ENCODE measurements at places on chromosomes 11 and 22.

DNA sequence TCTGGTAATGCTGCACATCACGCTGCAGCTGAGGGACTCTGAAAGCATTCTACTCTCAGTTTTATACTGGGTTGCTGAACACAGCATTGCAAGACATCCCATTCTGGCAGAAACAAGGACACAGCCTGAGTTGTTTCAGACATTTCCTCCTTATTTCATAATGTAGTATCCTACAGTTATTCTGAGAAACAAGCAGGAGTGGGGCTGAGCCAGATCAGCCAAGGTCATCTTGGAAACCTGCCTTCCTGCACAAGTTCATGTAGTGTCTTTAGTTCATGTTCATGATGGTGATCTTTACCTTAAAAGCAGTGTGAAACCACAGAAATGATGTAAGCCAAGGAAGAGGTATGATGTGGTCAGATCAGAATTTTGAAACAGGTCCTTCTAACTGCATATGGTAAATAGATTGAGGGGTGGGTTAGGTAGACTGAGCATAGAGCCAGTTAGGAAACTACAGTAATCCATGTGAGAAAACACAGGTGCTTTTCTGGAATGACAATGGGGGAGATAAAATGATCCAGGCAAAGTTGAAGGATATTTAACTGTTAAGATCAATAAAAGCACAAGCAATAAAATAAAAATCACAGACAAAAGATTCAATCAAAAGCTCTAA is 1686.8 kb downstream of the LRRC4C start:
- no peak for DNase-seq

DNA sequence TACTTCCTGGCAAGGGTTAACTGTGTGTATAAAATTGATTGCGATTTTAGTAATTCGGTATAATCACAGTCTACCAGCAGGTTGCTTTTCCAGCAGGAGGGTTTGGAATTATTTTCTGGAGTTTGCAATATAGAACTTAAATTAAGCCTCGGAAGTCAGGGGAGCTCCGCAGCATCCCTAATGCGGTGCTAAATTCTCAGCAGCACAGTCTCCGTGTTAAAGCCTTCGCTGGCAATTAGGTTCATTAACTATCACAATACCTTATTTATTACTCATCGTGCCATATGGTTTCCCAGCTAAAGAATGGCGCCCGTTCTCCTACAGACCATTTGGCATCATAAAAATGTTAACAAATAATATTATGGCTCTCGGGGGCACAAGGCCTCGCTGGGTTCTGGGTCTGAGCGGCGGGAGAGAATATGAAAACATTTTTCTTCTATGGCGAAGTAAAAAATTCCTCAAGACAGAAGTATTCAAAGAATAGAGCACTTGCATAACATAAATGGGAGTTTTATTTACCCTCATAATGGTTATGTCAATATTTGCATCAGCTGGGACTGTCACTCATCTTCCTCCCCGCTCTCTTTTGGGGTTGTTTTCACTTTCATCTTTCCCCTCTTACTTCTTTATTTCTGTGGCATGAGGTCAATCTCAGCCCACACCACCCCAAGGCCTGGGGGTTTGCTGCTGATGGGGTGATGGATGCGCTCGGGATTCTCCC is 28.1 kb upstream of the ZBTB16 start:
- no peak for DNase-seq

DNA sequence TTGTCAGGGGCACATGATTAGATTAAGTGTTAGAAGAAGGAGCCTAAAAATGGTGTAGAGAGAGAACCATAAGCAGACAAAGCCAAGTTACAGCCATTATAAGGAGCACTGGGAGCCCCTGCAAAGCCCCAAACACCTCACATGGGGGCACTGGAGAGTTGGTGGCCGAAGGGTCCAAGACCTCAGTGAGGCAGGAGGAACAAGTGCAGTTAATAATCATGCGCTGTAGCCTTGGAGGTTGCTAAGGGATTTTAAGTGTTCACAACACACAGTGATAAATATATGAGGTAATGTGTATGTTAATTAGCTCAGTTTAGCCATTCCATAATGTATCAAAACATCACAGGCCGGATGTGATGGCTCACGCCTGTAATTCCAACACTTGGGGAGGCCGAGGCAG is 54.4 kb upstream of the JAM3 start:
- no peak for DNase-seq

DNA sequence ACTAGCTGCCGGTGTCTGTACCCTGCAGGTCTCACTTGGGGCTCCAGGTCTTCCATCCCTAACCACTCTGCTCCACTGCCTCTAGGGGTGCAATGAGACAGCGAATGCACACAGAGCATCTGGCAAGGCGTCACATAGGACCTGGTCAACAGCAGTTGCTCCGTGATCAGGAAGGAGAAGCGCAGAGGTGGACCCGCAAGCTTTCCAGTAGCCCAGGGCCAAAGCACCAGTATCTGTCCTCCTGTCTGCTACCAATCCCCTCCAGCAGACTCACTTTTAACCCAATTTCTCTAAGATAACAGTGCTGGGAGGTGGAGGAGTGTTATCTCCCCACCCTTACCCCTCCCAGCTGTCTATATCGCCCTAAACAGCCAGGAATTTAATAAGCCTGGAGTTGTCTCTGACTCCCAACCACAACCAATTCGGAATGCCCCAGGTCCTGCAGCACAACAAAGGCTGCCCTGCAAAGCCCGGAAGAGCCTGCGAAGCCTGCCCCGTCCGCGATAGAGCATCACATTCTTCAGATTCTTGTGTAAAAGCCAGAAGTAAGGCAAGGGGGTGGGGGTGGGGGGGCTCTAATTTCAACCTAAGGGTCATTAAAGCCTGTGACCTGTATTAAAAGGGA is 19.3 kb downstream of the MYH9 start:
- no peak for DNase-seq

DNA sequence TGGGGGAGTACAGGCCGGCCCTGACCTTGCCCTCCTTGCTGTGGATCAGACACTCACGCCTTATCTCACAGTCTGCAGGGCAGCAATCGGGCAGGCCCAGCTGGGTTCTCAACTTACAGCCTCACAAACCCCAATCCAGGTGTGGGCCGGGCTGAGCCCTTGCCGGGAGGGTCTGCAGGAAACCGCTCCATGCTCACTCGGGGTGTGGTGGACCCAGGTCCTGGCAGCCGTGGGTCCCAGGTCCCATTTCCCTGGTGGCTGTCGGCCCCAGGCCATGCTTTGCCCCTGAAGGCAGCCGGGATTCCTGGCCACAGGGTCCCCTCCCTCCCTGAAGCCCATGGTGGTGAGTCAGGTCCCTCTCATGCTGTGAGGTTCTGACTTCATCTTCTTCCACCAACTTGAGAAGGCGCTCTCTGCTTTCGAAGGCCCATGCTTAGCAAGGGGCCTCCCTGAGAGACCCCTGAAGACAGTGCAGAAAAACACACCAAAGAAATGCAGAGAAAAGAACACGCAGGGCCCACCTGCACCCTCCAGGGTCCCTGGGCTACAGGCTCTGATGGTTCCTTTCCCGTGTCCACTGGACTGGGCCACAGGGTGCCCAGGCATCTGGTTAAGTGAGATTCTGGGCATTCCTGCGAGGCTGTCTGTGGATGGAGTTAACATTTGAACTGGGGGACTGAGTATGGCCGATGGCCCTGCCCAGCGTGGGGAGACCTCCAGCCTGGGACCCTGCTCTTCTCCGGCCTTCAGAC is 588.2 kb downstream of the BRD1 start:
- DNase-seq, result no peak

- DNase-seq, result no peak
These were observed 27.3 kb downstream of the ALX4 start for GRCh38 chr11:44282620-44283019.

DNA sequence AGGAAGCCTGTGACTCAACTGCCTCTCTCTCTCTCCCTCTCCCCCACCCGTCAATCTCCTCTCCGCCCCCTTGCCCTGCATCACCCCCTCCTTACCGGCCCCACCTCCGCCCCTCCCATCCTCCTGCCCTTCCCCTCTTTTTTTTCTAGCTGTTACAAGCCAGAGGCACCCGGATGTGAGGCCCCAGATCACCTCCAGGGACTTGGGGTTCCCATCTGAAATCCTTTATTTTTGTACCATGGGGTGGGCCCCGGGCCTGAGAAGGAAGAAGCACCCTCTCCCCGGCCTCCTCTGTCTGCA is 10.8 kb downstream of the KCTD17 start:
- DNase-seq, result no peak

GRCh38 chr11:134957540-134958335 is 545.7 kb upstream of the B3GAT1 start:
- DNase-seq, result no peak

- DNase-seq, result no peak
These were observed 1252.7 kb downstream of the BRD1 start for GRCh38 chr22:48574776-48575617.

GRCh38 chr11:7004482-7004881 is 15.7 kb downstream of the ZNF214 start:
- DNase-seq, result no peak

- peak; percentile 58 for DNase-seq
These were observed 41.1 kb downstream of the BMAL1 start for GRCh38 chr11:13318498-13319295.

DNA sequence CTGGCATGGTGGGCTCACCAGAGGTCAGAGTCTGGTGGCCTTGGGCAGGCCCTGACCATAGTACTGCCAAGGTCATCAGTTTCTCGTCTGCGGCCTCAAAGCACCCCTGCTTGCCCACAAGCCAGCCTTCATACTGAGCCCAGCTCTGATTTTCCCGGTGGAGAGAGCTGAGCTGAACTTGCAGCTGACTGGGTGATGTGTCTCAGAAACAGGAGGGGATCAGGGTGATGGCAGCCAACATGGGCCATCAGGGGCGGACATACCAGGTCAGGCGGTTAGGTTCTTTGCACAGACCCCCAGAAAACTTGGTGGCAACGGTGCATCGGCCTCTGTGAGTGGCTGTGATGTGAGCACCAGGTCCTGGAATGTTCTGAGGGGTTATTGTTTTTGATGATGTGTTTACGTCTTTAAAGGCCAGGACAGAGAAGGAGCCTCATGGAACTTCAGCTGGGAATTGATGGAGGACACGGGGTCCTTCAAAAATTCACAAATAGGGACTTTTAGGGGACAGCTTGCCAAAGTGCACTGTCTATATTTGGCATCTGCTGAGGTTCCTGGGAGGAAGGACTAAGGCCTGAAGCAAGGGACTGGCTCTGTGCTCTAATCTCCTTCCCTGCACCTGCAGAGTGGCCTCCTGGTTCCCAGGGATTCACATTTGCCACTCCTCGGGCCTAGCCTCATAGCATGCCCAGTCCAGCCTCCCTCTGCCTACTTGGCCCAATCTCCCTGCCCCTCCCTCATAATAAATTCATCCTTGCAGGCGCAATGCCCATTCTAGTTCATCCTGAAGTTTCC is 131.2 kb downstream of the OSBP2 start:
- no peak for DNase-seq

GRCh38 chr11:32781721-32782120 is 12.7 kb downstream of the CCDC73 start:
- no peak for DNase-seq

DNA sequence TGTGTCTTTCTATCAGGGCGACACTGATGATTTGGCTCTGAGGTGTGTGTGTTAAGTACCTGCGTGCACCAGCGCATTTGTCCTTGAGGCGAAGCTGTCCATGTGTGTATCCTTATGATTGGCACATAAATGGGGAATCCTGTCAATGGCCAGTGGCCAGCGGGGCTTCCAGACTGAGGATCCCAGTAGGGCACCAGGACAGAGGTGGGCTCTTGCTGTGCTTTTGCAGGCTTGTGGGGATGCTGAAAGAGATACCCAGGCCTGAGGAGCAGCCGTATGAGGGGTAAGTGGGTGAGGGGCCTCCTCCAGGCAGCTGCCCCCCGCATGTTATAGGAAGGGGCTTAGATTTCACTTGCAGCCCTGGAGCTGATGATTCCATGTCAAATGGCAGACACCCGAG is 156.8 kb downstream of the ST3GAL4 start:
- no peak for DNase-seq

- DNase-seq, result no peak
These were observed 74.0 kb upstream of the TTC12 start for GRCh38 chr11:113240389-113240788.

GRCh38 chr22:48639896-48640748 is 1187.6 kb downstream of the BRD1 start:
- no peak for DNase-seq

- DNase-seq, result no peak
These were observed 6.9 kb upstream of the ACR start for GRCh38 chr22:50730941-50731661.

- DNase-seq, result no peak
These were observed 114.1 kb upstream of the TBCEL start for GRCh38 chr11:120909676-120910416.

GRCh38 chr22:31962387-31963125 is 18.2 kb downstream of the YWHAH start:
- DNase-seq, result no peak

- DNase-seq, result no peak
These were observed 514 bp downstream of the KRTAP5-9 start for GRCh38 chr11:71548716-71549151.

DNA sequence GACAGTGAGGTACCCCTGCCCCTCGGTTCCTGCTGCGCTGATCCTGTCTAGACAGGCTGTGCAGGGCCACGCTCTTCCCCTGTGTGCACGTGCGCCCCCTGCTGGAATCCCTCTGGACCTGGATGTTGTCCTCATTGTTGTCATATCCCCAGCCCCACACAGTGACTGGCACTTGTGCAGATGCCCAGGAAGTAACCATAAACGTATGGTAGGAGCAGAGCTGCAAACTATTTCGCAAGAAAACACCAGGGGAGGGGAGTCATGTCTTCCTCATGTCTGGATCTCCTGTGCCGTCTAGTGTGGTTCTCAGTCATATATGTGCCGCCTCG is 114.7 kb downstream of the CRYBB2 start:
- DNase-seq, result peak; percentile 41

DNA sequence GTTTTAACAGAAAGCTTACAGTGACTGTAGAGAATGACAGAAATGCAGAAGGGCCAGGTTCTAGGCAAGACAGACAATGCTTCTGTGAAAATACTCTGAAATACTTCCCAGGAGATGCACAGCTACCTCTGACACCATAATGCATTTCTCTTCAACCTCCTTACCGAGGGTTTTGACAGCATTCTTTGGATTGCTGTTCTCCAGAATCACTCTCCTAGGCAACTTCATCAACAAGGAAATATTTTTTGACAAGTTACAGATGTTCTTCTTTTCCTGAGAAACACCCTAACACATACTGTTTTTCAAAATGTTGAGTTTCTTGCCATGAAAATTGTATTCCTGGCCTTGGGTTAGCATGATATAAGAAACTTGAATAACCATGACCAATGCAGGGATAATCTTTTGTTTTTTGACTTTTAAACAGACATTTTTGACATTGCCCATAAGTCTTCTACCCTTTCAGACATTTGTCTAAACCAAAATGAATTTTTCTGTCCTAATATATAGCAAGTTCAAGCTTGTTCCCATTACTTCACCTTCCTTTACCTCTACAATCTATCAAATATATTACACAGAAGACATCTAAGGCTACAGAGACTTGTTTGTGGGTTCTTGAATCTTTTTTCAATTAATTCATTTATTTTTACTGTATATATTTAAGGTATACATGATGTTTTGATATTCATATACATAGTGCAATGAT is 108.1 kb downstream of the CCDC34 start:
- no peak for DNase-seq

- no peak for DNase-seq
These were observed 137.7 kb downstream of the MN1 start for GRCh38 chr22:27663812-27664211.

- DNase-seq, result no peak
These were observed 18.1 kb upstream of the TSKU start for GRCh38 chr11:76764941-76765665.

GRCh38 chr22:22897091-22897490 is 9.5 kb downstream of the IGLL5 start:
- no peak for DNase-seq
